Fibroblast of skin of back (primary cell): ENCODE measurements at places on chromosomes 11 and 22.

DNA sequence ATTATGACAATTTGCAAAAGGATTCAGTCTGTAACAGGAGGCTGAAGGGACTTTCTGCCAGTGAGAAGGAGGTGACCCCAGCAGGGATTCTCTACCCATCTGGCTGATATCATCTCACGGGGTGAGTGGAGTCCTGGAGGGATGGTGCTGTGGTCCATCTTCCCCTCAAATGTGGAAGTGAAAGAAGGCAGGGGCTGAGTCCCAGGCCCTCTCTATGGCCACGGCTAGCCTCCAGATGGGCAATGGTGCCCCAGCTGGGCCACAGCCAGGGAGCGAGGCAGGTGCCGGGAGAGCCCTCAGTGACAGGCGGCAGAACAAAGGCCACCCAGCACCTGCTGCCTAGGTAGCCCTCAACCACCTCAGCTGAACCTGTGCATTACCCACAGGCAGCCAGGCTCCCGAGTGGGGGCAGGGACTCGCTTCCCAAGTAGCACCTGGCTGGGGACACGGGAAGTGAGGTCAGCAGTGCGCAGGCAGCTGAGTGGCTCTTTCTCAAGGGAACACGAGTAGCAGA lies 6.7 kb downstream of the NECTIN1 start:
- DNase-seq: no peak

GRCh38 chr22:38494939-38495338 lies 11.2 kb downstream of the DDX17 start:
- DNase-seq: no peak

DNA sequence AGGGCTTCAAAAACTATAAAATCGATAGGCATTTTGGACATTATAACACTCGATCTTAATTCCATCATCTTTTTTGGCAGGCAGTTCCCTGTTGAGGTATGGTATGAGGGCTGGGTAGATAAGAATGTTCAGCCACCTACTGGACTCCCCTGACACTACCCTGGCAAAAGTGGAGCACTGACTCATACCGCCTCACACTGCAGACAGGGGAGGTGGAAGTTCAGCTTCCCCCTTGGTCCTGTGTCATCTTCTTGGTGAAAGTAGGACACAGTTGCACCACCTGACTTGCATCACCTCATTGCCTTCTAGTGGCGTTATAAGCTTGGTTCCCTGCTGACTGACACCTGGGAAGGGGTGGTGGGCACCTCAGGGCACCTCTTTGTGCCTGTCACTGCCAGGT lies 30.4 kb downstream of the PAAF1 start:
- DNase-seq: peak; percentile 40

- DNase-seq: no peak
These were observed 171.2 kb downstream of the OPCML start for GRCh38 chr11:133360860-133361688.
